ENCODE measurements at places on chromosomes 7 and 10.

DNA sequence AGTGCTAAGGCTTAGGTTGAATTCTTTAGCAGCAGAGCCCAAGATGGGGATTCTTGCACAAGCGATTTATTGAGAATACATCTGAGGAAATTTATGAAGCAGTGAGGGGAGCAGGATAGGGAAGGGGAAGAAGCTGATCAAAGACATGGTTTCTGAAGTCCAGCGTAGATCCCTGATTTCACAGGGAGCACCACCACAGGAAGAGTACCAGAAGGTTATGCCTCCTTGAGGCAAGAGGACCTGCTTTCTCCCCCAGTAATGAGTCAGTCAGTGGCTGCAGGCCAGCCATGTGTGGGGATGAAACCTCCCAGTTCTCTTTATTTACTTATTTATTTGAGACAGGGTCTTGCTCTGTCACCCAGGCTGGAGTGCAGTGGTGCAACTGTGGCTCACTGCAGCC is 35.0 kb upstream of the CBLL1 start:
- no peak for DNase-seq

DNA sequence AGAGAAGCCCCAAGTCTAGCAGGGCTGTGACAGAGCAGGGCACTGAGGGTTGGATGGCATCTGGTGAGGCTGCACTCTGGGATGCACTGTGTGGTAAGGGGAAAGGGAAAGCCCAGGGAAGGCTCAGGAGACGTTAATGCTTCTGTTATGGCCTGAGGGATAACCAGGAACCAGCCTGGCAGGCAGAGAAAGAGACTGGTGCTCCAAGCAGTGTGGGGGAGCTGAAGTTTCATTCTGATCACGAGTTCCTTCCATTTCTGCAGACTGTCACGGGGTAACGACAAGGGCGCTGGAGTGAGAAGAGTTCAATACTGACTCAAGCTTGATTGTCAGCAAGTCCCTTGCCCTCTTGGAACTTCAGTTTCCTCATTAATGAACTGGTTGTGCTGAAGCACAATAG is 730.9 kb downstream of the GRID1 start:
- DNase-seq, result no peak

- DNase-seq, result no peak
Observed at GRCh38 chr10:72738486-72738885, 46.5 kb downstream of the MCU start.

DNA sequence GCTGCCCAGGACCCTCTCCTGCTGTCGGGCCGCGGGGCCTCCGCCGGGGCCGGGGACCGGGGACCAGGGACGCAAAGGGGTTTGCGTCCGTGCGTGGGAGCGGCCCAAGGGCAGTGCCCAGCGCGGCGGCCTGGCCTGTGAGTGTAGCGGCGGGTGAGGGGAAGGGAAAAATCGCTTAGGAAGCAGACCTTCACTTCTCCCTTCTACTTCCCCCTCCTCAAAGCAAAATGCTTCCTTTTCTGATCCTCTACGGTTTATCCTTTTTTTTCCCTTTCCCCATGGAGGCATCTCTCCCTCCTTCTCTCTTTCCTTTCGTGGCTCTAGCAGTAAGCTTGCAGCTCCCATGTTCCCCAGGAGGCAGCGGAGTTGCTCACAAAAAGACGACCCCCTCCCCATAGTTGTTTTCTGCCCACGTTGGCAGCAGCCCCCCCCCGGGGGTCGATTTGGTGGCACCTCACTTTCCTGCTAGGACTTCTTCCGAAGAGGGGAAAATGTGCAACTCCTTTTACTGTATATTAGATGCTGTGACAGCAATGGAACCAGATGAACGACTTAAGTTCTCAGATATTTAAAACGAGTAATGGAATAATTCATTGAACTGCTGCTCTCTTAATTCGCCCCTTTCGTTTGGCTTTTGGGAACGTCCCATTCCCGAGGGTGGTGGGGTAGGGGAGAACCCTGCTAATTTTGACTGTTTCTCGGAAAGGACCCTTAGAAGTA is 724 bp downstream of the CAPZA2 start:
- DNase-seq, result peak; percentile 36

GRCh38 chr7:50648570-50649169 is 83.5 kb upstream of the DDC start:
- DNase-seq, result no peak

DNA sequence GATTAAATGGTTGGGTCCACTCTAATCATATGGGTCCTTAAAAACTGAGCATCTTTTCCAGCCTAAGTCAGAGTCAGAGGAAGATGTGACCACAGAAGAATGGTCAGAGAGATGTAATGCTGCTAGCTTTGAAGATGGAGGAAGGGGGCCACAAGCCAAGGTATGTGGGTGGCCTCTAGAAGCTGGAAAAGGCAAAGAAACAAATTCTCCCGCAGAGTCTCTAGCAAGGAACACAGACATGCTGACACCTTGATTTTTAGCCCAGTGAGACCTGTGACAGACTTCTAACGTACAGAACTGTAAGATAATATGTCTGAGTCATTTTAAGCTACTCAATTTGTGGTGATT is 1.5 kb upstream of the EXOC6 start:
- no peak for DNase-seq

DNA sequence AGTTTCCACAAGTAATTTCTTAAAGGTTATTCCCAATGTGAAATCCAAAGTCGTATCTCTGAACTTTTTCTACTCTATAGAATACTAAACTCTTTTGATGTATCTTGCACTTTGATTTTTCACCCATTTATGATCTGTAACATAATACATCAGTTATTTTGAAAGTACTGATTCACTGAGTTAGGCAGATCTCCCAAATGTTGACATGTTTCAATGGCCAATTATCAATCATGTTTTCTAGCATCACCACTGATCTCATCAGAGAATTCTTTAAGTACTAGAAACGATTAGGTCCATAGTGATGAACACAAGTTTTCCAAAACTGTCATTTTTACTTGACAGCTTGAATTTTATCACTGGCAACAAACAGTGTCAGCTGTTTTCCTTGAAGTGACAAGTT is 119.0 kb downstream of the ATE1 start:
- no peak for DNase-seq

DNA sequence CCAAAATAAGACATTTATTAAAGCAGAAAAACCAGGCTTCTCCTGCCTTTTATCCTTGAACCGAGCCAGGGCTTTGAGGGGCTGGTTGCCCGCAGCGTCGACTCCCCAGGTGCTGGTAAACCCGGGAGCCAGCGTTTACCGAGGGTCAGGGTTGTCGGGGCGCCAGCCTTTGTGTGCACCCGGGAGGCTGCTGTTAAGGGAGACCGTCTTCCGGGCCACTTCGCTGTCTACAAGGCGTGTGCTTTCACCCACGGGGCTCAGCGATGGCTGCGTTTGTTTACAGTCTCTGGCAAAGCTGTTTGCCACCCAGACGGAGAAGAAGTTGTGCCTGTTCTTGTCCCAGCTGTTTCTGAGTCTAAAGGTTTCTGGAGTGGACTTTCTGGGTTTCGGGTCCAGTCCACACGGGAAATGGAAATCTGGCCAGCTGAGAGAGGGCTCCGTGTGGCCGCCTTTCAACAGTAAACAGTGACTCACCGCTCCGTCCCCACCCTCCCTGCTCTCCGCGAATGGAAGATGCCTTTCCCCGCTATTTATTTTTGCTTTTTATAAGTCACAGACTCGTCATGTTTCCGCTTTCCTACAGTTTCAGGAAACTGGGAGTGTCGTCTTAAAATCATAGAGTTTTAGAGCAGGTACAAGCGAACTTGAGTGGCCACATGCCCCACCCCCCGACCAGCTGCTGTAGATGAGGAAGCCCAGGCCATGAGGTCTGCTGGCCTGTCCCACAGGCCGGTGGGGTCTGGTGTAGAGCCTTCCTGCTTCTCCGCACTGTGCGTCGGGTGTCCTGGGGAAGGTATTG is 2.2 kb downstream of the MAFK start:
- DNase-seq, result no peak

GRCh38 chr7:63070696-63071095 is 928.0 kb upstream of the ZNF722 start:
- no peak for DNase-seq

- peak; percentile 74 for DNase-seq
Observed at GRCh38 chr10:3045471-3046209, 21.7 kb upstream of the PFKP start.

DNA sequence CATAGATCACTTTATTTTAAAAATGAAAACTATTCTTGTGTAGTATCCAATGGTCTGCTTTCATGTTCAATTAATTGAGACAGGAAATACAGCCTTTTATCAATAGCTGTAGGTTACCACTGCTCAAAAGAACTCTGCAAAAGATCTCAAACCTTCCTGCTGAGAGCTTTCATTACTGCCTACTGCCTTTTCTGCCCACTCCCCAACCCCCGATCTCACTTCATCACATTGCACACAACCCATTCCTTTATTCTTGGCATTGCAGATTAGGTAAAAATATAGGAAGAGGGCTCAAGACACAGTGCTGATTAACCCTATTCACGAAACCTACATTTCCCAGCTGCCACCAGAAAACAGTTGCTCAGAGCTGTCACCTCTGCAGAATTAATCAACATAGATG is 171.4 kb downstream of the BTAF1 start:
- DNase-seq, result no peak

DNA sequence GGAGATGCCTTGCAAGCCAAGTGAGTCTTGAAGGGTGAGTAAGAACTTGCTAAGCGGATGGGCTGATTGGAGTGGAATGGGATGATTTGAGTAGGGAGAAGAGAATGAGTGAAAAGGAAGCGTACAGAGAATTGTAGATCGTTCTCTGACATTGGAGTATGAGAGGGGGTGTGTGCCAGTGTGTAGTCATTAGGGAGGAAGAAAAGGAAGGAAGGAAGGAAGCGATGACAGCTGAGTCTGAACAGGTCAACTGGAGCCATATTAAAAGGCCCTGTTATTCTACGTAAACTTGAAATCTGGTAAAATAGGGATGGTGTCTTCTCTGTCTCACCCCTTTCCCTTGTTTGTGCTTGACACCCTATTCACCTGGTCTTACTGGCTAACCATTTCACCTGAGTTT is 55.1 kb downstream of the SLK start:
- DNase-seq, result no peak

- DNase-seq, result no peak
Observed at GRCh38 chr10:28714401-28715053, 37.2 kb downstream of the BAMBI start.

DNA sequence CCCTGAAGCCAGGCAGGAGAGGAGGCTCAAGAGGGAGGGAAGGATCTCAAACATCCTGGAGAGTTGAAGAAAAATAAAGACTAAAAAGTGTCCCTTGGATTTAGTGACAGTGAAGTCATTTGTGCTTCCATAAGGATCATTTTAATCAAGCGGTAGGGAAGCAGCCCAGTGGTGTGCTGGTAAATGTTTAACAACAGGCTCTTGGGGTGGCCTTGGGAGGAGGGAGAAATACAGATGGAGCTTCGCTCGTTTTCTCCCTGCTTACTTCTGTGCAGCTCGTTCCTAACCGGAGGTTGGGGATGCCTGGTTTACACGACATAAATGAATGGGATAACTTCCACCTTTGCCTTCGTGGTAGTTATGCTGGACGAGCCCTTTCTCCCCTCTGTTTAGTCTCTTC is 140.0 kb downstream of the CAMK1D start:
- no peak for DNase-seq

GRCh38 chr10:71263376-71263775 is 51.0 kb downstream of the UNC5B start:
- no peak for DNase-seq

- no peak for DNase-seq
Observed at GRCh38 chr10:15725603-15726002, 5.9 kb upstream of the ITGA8 start.

GRCh38 chr10:16752099-16752498 is 65.1 kb downstream of the RSU1 start:
- no peak for DNase-seq

GRCh38 chr10:62085404-62085803 is 183.2 kb downstream of the RTKN2 start:
- DNase-seq, result no peak

GRCh38 chr7:138595454-138595853 is 105.7 kb downstream of the SVOPL start:
- DNase-seq, result no peak

DNA sequence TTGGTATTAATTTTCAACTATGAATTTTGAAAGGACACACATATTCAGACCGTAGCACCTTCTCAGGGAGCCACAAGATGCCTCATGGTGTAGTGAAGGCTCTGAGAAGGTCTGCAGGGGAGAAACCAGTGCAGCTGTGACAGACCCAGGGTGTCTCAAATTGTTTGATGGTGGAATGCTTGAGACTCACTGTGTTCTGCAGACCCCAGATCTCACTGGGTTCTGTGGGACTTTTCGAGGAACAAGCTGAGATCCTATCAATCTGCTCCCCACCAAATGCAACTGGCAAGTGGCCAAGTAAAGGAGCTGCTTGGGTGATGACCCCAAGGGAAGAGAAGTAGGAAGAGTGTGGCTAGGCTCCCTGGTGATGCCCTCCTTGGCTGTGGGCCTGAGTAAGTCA is 130.5 kb upstream of the UNC5B start:
- DNase-seq, result no peak

GRCh38 chr10:125037145-125037877 is 95.4 kb downstream of the ZRANB1 start:
- no peak for DNase-seq

DNA sequence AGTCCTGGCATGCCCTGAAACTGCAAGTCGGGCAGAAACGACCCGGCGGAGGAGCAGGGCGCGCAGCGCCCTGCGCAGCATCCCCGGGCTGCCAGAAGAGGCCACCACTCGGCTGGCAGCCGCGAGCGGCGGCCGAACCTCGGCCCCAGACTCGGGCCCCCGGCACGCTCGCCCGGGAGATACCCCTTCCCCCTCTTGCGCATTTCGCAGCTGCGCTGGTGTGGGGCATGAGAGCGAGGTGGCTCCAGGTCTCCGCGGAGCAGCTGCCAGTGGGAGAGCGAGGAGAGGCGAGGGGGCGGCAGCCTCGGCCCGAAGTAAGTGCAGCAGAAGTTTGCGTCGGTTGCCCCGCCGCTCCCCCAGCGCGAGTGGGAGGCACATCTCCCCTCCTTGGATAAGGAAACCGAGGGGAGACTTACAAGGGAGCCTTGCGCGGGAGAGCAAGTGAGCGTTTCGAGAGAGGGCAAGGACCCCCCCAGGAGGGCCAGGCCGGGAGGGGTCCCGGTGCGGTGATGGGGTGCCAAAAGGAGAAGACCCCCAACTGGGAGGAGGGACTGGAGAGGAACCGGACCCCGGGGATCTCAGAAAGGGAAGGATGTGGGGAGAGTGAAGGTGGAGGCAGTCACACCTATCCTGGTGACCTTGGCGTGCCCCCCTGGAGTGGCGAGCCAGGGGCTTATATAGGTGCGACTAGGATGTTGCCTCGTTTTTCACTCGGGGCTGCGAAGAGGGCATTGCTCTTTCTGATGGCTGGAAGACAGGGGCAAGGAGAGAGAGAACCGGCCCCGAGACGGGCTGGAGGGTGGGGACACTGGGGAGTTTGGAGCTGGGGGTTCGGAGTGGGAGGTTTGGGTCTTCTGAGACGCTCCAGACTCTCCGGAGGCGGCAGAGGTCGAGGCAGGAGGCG is 256.3 kb downstream of the OTUD1 start:
- DNase-seq, result no peak

GRCh38 chr10:60816628-60817397 is 38.5 kb downstream of the CDK1 start:
- no peak for DNase-seq
